Activated T-cell treated with anti-CD3 and anti-CD28 coated beads, Interleukin-2, amount 50 U/mL, for 48 hours (primary cell): ENCODE measurements at places on chromosomes 12 and 14.

DNA sequence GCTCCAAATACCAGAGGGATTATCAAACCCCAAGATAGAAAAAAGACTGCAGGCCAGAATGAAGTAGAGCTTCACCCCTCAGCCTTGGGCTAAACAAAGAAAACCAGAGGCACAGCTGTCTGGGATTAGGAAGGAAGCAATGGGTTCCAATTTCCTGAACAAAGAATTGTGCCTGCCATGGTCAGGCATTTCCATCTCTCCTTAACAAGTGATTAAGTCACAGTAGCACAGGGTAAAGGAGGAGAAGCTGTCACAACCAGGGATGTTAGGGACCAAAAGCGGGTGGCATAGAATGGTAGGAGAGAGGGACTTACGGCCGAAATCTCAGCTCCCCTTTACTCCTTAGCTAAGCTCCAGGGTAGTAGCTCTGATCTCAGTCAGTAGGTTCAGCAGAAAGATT lies 33.9 kb downstream of the SPTLC2 start:
- no peak for DNase-seq

- no peak for DNase-seq
These were observed 2.4 kb downstream of the RND1 start for GRCh38 chr12:48863291-48863690.

DNA sequence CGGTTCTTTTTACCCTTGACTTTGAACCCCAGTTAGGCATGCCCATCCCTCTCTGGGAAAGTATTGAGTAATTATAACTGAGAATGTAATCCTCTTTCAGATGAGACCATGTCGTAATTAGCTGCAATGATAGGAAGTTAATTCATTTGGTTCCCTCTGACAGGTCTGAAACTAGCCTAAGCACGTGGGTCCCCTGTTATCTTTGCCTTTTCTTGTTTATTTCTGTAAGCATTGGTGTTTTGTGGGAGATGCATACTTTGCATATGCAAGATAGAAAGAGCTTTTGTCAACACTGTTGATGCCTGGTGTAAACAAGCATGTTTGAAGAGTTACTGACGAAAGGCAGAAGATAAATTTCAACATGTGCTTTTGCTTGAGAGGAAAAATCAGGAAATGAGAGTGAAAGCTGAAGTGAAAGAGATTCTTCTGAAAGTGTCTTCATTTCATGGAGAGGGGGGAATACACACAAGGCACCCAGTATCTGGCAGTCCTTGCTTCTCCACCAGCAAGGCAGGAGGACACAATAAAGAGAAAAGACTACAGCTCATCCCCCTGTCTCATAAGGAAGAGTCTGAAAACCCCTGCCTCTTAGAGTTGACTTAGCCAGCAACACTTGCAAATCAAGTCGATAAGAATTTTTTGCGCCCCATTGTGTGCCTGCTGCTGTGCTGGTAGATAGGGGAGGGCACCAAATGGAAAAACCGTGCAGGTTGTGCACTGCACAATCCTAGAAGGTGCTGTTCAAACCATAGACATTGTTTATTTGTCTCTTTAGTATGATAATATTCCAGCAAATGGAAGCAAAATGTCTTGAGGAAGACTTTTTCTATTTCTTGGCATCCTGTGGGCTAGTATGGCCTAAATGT lies 77.8 kb downstream of the SLC24A4 start:
- DNase-seq: no peak

- DNase-seq: no peak
These were observed 33.1 kb downstream of the C12orf42 start for GRCh38 chr12:103462675-103463074.

DNA sequence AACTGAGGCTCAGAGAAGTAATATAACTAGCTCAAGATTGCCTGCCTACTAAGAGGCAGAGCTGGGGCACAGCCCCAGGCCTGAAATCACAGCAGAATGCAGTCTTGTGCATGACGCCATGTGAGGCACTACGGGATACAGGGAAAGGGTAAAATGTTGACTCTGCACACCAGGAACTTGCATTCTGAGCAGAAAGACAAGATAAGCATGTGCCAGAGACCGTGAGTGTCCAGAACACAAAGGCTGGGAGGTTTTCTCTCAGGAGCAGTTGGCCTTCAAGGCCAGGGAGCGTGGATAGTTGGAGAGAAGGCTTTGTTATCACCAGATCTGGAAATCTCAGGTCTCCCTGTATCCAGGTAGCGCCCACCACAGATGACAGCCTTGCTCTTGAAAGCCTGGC lies 23.2 kb upstream of the MLEC start:
- DNase-seq: no peak

GRCh38 chr12:49949866-49950265 lies 671 bp upstream of the AQP2 start:
- no peak for DNase-seq

- DNase-seq: no peak
These were observed 10.6 kb upstream of the TBPL2 start for GRCh38 chr14:55450987-55451386.

GRCh38 chr14:24430682-24431568 lies 1.2 kb downstream of the KHNYN start:
- peak; percentile 72 for DNase-seq

DNA sequence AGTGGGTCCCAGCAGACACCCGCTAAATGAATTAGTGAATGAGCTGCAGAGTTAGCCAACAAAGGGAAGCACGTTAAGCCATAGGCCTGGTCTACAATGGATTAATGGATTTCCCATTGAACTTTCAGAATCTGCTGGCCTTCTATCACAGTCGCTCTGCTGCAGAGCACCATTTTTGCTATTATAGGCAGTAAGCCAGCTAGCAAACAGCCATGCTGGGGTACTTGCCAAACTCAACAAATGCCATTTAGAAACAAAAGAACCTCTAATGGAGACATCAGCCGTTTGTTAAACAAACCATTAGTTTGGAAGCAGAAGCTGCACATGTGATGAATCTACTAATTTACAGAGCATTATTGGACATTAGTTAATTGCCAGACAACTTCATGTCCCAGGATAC lies 181.1 kb upstream of the STXBP6 start:
- no peak for DNase-seq

DNA sequence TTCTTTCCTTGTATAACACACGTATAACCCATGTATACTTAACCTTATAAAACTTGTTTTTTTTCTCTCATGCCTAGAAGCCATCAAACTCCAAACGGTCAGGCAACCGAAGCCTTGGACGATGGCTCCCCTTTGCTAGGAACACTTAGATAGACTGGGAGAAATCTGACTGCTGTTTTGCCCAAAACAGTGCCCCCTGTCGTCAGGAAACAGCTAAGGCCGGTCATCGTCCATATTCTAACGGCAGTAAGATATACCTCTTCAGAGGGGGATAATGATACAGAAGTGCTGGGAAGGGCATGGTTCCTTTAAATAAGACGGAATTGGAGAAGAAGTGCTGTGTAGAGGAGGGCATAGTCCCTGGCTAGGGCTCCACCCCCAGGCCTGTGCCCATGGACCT lies 130.5 kb downstream of the SLC41A2 start:
- peak; percentile 33 for DNase-seq

DNA sequence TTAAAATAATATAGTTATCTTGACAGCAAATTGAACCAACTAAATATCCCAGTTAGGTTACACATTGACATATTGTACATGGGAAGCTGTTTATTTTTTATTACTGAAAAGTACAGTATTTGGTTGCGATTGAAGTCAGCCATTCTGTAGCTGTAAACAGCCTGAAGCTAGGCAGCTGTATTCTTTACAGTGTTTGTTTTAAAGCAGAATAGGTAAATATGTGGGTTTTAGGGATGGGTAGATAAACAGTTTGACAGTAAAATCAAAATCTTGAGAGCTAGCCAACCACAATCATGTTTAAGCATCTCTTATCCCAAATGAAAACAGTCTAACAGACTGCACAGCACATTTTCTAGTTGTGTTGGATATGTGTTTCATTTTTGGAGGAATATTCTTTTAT lies 45.7 kb downstream of the TTC6 start:
- DNase-seq: no peak

DNA sequence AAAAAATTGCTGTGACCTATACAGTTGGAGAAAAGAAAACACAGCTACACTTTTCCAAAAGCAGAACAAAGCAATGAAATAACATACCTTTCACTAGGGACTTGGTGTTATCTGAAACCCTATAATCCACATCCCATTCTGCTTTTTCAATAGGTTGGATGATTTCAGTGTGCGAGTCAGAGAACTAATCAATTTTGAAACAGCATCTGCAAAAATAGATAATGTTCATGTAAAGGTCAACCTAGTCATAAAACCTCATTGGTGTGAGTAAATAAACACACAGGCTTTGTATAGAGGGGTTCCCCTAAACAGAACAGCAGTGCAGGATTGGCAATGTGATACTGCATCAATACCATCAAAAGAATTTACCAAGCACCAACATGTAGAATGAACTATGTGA lies 173.0 kb upstream of the G2E3 start:
- DNase-seq: no peak
